Activated CD8-positive, alpha-beta memory T cell treated with anti-CD3 and anti-CD28 coated beads for 1 hour (primary cell): ENCODE measurements at places on chromosomes 5 and 9.

DNA sequence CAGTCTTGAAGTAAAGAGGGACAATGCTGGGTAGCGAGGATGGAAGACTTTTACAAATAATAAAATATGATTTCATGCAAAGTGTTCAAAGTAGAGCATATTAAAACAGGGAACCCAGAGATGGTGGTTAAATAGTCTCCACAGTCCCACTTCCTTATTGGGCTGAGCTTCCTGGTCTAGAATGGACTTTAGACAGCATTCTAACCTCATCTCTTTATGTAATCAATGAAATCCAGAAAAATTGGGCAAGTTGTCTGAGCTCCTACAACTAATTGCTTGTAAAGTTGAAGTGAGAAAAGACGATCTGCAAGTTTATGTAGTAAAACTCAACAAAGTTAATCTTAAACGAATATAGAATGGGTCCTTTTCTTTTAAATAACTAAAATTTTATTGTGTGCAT is 328.9 kb downstream of the PJA2 start:
- DNase-seq, result no peak

DNA sequence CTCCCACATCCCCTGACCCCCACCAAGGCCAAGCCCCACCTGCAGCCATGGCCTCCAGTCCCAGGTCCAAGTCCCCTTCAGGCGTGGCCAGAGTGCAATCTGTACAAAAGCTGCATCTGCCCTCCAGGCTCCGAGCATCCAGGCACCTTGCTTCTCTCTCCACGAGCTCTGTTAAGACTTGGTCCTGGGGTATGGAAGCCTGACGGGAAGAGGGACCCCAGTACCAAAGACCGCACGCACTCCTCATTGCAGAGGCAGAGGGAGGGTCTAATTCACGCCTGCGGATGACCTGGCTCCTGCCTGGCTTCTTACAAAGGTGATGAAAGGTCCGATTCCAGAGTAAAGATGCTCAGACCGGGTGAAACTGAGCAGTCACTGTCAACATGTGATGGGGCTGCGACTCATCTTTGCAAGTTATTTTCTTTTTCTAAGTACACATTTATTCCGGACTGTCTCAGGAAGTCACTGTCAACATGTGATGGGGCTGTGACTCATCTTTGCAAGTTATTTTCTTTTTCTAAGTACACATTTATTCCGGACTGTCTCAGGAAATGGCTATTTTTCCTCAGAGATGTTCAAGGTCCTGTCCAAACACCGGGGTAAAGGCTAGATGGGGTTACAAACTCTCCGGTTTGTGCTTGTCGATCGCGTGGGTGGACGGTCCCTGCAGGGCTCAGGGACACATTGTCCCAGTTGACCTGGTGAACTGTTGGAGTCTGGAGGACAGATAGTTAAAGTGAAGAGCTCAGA is 252.0 kb upstream of the IRX4 start:
- no peak for DNase-seq

DNA sequence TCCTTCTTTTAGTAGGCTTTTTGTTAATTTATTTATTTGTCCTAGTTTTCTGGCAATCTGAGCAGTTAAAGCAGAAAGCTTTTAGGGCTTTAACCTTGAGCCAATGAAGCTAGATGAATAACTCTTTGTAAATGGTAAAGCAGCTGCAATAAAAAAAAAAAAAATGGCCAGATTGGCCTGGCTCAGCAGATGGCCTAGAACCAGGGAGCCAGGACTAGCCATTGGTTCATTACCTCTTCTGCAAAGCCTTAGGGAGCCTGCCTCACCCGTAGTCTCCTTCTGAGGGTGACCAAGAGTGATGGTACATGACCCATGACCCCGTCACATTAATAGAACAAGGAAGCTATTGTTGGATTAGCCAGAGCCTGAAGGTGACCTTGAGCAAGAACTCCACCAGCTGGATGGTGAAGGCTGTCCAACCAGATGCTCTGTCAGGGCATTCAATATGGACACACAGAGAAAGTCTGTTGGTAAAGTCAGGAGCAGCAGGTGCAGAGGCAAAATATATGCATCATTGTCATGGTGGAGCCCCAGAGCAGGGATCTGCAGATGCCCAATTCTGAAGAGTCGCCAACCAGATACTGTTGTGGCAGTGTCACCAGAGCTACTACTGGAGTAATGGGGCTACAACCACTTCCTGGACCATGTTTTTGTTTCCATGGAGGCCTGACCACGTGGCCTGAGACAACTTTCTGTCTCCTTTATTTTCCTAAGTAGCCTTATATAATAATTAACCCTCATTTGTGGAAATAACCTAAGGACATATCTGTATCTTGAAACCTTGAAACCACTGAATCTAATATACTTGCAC is 100.7 kb downstream of the MTX3 start:
- no peak for DNase-seq

- no peak for DNase-seq
Measured at GRCh38 chr9:134571946-134572917, 69.4 kb upstream of the COL5A1 start.

DNA sequence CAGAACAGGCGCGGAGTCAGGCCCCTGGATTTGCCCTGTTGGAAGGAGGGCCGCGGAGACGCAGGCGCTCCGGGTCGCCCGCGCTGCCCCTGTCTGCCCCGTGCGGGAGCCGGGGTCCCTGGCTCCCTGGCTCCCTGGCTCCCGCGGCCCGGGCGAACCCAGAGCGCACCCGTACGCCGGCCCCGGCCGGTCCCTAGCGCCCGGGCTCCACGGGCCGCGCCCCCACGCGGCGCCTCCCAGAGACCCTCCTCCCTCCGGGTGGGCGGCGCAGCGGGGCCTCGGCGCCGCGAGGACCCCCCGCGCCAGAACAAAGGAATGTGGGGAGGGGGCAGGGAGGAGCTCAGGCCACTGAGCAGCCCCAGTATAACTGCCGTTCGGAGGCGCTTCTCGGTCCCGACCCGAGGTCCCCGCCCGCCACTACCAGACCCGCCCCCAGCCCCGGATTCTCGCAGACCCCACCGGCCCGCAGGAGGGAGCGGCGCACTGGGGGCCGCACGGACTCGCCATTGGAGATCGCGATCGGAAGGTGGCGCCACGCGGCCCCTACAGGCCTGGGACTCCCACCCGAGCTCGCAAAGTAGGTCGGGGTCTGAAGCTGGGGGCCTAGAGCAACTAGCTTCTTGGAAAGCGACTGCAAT is 2.4 kb downstream of the NFIL3 start:
- no peak for DNase-seq

- no peak for DNase-seq
Measured at GRCh38 chr9:129400001-129400970, 220.6 kb downstream of the C9orf50 start.

GRCh38 chr5:170545313-170545712 is 41.5 kb downstream of the KCNIP1 start:
- no peak for DNase-seq

DNA sequence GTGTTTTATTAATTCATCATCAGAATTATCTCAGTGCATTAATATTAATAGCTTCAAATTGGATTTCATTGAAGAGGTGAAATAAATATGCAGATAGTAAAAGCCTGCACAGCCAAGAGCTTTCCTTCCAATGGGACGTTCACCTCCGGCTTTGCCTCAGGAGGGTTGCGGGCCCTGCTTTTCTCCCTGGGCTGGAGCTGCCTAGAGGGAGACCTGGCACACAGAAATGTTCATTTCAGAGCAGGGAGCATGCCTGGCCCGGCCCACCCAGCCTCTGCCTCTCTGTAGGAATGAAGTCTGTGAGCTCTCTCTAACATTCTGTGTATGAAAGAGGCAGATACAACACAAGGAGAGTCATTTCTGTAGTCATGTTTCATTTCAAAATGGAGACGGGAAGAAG is 100.4 kb upstream of the IRX2 start:
- DNase-seq, result no peak

DNA sequence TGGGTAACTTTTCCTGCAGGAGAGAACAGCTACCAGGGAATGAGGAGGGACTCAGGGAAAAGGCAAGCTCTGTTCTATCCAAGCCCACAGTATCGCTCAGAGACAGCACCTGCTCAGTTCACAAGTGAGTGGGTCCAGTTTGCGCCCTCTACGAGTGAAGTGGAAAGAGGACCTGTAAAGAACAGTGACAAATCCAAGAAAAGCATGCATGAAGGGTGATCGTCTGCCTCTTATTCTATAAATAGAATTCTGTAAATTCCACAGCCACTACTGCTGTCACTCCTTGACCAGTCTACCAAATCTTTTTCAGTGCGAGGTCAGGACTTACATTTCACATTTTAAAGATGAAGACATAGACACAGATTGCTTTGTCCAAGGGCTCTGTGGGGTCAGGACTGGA is 117.5 kb downstream of the ENTREP1 start:
- DNase-seq, result no peak

DNA sequence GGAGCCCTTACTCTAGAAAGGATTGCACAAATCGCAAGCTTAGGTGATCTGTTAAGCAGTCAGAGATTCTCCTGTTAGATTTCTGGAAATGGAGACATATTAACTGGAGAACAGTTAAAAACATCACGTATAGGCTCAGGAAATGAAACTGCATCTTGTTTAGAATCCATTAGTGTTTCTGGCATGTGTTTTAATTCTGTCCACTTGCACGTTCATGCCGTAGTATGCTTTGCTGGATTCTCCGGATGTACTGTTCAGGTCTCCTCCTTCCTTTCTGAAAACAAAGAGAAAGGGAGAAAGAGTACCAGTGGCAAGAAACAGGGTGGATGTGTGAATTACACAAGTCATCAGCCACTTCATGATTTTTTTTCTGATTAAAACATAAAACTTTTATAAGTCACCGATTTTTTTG is 2.5 kb upstream of the RGMB start:
- DNase-seq, result no peak

GRCh38 chr5:177092178-177093081 is 5.7 kb downstream of the FGFR4 start:
- DNase-seq, result no peak

DNA sequence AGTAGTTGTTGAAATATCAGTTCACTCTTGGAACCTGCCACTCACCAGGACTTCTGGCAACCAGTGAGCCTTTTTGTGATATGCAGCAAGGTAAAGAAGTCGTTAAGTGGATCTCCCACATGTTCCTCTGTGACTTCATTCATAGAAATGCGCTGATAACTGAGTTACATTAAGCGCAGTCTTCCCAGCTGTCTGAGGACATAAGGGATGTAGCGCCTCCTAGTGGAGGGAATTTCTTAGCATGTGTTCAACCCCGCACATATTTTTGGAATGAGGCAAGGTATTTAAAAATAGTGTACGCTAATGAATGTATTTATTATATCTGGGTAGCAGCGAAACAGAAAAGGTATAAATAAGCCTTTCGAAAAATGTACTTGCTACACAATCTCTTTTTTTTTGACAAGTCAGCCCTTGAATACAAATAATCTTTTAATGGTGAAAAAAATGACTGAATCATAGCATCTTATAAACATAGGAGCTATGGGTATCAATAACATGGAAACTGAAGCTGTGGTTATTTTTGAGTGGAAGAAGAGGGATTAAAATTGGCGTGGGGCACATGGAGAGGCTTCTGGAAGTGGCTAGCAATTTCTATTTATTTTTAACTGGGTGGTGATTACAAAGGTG is 38.0 kb downstream of the PALM2AKAP2 start:
- no peak for DNase-seq

DNA sequence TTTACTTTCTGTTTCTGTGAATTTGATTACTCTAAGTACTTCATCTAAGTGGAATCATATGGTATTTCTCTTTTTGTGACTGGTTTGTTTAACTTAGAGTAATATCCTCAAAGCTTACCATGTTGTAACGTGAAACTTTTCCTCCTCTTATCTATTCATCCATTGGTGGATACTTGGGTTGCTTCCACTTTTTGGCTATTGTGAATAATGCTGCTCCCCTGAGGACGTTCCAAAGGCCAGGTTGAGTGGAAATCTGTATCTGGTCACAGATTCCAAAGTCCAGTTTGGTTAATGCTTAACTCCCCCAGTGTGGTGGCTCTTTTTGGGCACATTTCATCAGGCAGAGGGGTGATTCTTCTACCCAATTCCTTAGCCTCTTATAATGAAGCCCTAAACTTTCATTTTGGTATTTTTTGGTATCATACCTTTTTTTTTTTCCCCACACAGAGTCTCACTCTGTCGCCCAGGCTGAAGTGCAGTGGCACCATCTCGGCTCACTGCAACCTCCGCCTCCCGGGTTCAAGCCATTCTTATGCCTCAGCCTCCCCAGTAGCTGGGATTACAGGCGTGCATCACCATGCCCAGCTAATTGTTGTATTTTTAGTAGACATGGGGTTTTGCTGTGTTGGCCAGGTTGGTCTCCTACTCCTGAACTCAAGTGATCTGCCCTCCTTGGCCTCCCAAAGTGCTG is 65.4 kb downstream of the CMYA5 start:
- DNase-seq, result no peak

- DNase-seq, result no peak
Measured at GRCh38 chr9:129483415-129484351, 137.2 kb downstream of the C9orf50 start.

- DNase-seq, result no peak
Measured at GRCh38 chr5:89457411-89458331, 574.7 kb upstream of the MEF2C start.

DNA sequence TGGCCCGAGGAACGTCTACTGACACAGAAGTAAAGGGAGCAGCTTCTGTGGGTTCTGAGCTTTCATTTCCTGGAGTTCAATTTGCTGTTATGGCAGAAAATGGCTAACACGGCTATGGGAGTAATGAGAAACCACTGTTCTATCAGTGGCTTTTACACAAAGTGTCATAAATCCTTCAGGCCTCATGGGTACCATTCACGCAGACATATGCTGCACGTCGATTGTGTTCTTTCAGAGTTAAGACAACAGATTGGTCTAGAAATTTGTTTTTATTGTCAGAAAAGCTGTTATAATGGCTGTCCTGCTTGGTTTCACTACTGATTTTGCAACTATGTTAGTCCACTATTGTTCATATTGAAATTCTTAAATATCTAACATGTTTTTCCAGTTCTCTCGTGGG is 135.4 kb downstream of the ALDH1A1 start:
- no peak for DNase-seq

GRCh38 chr5:42993516-42994245 is 46.4 kb downstream of the ANXA2R start:
- no peak for DNase-seq

DNA sequence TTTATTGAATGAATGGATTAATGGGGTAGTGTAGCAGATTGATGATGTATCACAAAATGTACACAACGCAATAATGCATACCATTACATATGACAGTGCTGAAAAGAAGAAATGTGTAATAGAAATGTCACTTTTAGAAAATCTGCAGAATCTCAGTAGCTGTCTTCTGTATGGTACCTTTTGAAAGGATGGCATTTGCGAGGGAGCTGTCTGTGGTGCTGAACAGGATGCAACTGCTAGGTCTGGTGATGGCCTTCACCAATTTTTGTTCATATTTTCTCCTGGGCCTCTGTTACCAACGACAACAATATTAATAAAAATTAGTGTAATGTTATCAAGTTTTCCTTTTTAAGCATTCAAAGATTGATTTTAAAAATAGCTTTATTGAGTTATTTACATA is 36.2 kb upstream of the OTULIN start:
- DNase-seq, result no peak
